ENCODE measurements at places on chromosomes 11 and 22.

DNA sequence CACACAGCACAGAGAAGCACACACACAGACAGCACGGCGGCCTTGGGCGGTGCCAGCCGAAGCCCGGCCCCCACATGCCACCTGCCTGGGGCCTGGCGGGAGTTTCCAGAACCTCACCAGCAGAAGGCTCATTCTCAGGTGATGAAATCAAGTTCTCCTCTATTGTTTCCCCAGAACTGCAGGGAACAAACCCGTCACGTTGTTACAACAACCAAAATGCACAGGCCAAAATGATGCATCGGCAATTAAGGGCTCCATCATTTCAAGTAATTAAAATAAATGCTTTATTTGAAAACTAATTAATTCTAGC, 30.8 kb downstream of the GNB1L start:
- no peak for DNase-seq

GRCh38 chr22:29030016-29030617, 31.5 kb downstream of the C22orf31 start:
- DNase-seq = peak; percentile 32

DNA sequence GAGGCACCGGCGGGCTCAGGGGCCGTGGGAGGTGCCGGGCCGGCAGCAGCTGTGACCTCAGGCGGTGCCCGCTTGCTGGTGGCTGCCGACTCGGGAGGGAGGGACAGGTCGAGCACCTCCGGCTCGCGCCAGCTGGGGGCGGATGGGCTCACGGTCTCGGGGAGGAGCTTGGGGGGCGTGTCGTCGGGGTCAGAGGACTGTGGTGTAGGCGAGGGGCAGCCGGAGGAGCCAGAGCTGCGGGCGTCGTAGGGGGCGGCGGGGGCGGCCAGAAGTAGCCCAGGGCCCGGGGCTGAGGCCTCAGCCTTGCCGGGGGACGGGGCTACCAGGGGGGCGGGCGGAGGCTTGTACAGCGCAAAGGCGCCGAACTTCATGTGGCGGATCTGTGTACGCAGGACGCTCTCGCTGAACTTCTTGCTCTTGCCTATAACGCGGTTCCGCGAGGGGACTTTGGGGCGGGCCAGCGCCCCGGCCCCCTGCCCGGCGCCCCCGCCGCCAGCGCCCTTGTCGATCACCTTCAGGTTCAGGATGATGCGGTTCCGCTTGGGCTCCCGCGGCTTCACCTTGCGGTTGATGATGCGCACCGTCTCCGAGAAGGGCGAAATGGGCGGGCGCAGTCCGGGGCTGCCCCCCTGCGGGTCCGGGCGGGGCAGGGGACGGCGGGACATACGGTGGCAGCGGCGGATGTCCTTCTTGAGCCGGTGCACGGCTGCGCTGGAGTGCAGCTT, 5.5 kb downstream of the CBX6 start:
- no peak for DNase-seq

DNA sequence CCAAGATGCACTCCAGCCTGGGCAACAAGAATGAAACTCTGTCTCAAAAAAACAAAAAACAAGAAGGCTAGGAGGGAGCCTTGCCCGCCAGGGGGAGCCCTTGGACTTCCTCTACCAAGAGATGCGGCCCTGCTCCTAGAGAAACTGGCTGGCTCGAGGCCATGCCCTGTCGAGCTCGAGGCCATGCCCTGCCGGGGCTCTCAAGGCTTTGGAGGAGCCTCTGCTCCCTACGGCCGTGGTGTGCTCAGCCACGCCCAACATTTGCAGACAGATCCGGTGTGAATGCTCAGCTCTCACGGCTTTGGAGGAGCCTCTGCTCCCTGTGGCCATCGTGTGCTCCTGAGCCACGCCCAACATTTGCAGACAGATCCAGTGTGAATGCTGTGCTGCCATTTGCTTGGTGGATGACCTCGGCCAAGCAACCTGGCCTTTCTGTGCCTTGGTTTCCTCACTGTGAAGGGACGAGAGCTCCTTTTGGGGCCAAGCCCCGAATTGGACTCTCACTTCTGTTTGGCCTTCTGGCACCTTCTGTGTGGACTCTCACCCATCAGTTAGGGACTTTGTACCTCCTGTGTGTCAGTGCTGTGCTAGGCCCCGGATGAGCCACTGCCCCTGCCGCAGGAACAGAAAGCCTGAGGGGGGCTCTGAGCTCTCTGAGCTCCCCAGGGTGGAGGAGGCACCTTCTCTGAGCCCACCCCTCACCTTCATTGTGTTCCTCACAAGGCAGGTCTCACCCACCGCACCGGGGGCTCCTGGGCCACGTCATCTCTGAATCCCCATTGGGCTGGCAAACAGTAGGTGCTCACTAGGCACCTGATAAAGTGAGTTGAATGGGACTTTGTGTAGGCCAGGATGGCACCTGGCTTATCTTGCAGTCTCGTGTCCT, 14.1 kb downstream of the C11orf24 start:
- DNase-seq = peak; percentile 92

DNA sequence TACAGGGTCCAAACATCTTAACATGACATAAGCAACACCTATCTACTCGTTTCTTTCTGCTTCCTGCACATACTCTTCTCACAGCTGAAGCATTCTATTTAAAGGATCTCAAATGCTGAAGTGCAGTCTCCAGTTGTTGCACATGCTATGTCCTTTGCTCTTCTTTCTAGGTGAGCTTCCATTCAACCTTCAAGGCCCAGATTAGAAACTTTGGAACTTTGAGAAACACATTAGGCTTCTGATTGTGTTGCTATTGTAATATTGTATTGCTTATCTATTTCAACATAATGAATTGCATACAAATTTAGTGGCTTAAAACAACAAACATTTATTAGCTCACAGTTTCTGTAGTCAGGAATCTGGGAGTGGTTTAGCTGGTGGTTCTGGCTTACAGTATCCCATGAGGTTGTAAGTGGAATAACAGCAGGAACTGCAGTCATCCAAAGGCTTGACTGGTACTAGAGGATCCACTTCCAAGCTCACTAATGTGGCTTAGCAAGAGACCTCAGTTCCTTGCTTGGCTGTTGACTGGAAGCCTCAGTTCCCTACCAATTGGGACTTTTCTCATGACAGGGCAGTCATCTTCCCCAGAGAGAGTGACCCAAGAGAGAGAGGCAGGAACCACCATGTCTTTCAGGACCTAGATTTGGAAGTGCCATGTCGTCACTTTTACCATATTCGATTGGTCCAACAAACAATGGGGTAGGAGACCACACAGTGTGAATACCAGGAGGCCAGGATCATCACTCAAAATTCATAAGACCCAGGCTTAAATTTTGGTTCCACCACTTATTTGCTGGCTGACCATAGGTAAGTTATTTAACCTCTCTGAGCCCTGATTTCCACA, 27.2 kb upstream of the RASSF10 start:
- no peak for DNase-seq

GRCh38 chr11:134905928-134906327, 493.9 kb upstream of the B3GAT1 start:
- DNase-seq = peak; percentile 59

DNA sequence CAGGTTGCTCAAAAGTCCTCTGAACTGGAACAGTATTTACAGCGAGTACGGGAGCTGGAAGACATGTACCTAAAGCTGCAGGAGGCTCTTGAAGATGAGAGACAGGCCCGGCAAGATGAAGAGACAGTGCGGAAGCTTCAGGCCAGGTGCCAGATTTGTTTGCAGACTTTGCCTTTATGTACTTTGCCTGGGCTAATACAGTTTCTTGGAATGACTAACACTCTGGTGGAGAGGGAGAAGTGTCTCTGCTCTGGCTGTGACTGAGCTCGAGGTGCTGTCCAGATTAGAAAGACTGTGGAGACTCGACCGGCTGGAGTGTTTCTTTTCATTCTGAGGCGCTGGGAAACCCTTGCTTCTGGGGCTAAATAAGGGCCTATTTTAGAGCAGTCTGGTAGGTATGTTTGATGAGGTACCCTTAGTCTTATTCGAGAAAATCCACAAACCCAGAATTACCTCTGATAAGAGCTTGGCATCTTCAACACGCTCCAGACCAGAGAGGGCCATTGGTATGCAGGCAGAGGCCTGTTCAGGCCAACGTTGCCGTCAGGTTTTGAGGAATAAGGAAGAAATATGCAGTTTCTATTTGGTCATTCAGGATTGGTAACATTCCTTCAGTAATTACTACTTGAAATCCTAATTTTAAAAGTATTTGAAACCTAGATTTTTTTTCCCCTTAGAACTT, 76.5 kb downstream of the SWAP70 start:
- no peak for DNase-seq

- DNase-seq = no peak
Measured at GRCh38 chr11:8608652-8609051, 14.6 kb upstream of the STK33 start.

- peak; percentile 93 for DNase-seq
Measured at GRCh38 chr11:44989831-44990566, 39.3 kb upstream of the TP53I11 start.

GRCh38 chr11:48022445-48022844, 42.1 kb downstream of the PTPRJ start:
- no peak for DNase-seq

- DNase-seq = peak; percentile 66
Measured at GRCh38 chr11:63478896-63479295, 12.1 kb downstream of the PLAAT5 start.

DNA sequence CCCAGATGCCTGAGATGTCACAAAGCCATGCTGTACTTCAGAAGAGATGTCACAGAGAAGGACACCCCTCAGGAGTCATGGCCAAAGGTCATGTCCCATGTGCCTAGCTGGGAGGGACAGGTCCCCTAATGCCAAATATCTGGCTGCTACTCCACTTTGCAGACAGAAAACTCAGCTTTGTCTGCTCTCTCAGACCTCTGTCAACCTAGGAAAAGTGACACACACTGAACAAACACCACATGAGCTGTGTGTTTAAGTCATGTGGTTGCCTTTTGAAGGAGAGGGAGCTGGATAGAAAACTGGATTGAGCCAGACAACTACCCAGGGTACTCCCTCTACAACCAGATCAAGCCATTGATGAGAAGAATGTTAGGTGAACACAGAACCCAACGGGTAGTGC, 3.5 kb downstream of the TRIM66 start:
- DNase-seq = no peak

- DNase-seq = no peak
Measured at GRCh38 chr22:49662681-49663080, 165.0 kb downstream of the BRD1 start.

DNA sequence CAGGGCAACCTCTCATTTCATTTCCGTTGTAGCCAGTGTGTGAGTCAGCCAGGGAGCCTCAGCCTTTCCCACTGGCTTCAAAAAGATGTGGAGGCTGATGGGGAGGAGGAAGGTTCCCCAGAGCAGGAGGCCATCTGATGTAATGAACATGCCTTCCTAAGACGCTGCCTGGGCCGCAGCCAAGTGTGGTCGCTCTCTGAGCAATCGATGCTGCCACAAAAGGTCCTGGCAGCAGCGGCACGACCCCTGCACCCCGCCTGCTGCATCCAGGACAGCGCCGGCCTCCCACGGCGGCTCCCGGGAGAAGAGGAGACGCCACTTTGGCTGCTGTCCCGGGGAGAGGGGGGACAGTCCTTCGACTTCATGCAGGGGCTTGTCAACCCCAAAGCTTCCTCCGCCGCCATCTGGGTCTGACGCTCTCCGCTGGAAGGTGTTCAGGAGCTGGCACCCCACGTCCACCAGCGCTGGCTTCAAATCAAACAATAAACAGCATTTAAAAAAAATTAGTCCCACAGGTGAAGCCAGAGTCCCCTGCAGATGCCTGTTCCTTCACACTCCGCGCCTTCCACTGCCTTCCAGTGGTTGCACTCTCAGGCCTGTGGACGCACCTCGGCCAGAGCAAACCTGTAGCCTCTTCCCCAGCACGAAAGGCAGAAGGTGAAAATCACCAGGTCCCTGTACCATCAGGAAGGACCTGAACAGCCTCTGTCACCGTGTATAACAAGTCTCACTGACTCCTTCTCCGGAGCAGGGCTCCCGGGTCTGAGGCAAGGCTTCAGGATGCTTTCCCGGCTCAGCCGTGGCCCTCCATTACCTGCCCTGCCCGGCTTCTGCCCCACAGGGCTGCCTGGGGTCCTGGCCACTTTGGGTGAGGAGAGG, 930.7 kb downstream of the BRD1 start:
- DNase-seq = peak; percentile 7

DNA sequence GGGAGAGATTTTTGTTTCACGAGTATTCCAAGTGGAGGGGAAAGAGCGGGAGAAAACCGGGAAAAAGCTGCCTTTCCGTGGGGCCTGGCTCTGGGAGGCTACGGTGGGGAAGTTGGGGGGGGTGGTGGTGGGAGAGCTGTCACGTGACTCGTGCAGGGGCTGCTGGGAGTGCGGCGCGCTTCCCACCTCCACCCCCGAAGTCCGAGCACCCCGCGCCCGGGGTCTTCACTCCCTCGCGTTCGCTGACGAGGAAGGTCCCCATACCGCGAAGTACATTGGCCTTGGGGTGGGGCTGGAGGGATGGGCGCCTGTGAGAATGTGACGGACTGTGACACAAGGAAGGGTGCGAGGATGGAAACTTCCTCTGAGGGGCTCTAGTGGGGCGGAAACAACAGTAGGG, at the start of gene TEX12:
Gene TEX12, plus strand, starts transcription at position 228 of the 400 bp plus-strand sequence. CDS start 1,897 bp downstream, outside the sequence.
- DNase-seq = no peak

DNA sequence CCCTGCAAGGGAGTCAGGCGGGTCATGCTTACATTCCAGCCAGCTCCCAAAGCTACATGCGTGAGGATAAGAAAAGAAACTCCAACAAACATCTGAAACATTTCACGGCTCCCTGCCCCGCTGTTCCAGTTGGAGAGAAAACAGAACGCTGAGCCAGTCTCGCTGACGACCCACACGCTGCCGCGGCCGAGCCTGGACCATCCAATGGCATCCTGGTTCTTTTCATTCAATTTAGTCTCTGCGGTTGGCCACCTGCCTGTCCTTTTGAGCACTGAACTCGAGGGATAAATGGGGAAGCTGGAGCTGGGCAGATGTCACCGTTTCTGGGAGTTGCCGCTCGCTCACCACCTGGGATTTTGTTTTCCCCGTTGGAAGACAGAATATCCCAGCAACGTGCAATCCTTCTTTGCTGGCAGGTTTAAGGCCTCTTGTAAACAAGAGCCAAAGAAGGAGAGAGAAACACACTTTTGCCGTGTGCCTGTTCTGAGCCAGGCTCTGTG, 45.3 kb upstream of the SHISAL1 start:
- no peak for DNase-seq

- no peak for DNase-seq
Measured at GRCh38 chr11:73072935-73073481, 69.1 kb downstream of the FCHSD2 start.

DNA sequence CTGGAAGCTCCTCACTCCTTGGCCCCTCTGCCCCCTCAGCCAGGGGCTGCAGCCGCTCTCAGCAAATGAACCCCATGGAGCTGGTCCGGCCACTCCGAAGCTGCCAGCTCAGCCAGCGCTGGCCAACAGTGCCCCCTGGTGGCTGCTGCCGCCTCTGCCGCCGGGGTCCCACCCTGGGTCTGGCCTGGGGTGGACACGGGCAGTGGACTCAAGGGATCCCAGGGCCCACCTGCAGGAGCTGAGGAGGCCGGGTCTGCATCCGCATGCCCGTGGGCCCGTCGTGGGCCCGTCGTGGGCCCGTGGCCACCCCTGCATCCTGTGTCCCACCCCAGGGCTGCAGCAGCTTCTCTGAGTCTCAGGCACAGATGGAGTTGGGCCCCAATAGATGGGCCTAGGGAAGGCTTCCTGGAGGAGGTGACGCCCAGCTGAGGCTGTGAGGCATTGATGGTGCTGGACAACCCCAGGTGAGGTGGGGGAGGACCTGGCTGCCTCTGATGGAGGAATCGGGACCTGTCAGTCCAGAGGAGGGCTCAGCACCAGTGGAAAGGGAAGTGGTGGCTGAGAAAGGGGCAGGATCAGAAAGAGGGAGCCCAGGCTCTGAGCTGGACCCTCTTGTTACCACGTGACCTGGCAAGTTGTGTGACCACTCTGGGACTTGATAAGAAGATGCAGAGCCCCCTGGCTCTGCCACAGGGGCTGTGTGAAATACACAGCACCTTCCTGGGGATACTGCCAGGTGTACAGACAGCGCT, 522.3 kb downstream of the BRD1 start:
- peak; percentile 20 for DNase-seq

GRCh38 chr22:36331912-36332622, 55.7 kb downstream of the MYH9 start:
- DNase-seq = peak; percentile 39
